ENCODE measurements at places on chromosomes 12 and 14.

DNA sequence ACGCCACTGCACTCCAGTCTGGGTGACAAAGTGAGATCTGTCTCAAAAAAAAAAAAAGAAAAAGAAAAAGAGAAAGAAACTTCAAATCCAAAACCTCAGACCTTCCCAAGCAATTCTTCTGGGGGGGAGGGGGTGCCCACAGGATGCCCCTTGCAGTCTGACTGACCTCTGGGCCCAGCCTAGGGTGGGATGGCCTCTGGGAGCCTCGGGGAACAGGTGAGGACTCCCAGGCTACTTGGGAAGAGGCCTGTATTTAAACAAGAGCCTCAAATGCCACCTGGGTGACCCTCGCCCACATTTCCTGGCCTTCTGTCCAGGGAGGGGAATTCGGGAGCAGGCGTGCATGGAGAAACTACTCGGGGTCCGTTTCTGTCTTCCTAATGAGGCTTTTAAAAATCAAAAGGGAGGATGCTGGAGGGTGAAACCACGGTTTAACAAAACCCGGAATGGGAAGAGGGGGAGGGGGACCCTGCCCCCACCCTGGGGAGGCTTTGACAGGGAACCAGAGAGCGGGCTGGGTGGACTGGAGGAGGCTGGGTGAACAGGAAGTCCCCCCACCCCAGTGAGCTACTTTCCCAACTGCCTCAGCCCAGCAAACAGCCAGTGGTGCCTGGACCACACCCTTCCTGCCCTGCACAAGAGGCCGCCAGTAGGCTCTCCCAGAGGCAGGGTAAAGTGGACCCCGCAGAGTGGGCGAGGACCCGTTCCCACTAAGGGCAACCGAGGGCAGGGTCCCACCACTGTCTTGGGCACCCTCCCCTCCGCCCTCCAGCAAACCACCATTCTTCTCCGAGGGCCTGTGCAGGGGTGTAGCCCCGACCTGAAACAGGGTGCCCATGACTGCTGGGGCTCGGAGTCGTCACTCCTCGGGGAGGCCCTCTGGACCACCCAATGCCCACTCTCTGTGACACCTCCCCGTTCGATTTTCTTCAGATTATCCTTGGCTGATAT, 1.5 kb upstream of the FBRSL1 start:
- DNase-seq: no peak

DNA sequence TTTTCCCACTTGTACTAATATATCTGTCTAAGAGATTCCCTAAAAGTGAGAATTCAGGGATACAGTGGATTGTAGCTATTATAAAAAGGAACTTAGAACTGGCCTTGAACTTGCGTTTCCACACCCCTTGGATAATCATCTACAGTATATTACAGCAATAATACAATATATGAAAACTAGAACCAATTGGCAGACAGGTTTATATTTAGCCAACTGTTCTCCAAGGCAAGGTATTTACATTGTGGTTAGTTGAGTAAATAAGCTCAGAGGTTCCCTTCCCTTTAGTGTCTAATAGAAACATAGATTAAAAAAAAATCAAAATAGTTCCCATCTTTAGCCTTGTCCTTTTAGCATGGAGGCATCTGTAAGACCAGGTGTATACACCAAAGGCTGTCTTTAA, 42.1 kb downstream of the LIMA1 start:
- DNase-seq: no peak

DNA sequence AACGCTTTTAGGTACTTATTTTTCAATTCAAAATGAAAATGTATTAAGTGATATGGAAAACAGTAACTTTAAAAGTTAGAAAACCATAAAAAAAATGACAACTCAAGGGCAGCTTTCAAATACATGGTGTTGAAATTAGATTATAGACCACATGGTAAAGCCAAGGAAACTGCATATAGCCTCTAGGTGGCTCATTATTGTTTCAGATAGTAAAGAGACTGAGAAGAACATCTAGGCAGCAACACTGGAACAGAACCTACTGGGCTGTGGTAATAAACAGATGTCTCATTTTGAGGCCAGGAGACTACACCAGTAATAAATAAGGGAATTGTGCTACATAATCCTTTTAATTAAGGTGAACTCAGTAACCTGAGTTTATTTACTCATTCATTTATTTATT, 13.0 kb downstream of the FBXO33 start:
- DNase-seq: no peak

DNA sequence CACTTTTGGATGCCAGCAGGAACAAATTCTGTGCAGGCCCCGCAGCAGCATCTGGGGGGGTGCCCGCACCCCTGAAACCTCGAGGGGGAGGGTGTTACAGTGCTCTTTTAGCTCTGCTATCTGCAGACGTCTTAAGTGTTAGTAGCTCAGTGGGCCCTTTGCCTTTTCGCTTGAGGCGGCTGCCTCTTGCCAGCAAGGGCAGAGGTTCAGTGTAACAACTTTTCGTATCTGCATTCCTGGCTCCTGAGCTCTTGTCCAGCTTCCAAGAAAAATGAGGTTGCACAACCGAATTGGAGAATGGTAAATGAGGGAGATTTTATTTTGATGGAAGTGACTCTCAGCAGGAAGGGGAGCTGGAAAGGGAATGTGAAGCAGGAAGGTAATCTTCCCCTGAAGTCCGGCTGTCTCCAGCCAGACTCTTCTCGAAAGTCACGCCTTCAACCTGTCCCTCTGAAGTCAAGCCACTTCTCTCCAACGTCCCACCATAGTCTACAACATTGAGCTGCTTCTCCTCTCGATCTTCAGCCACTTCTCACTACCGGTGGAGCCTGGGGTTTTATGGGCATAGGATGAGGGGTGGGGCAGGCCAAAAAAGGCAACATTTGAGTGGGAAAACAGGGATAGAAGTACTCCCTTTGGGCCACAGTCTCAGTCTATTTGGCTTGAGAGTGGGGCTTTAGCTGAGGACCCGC, 17.8 kb downstream of the TAS2R50 start:
- DNase-seq: no peak

GRCh38 chr14:53553221-53553620, 400.1 kb upstream of the DDHD1 start:
- no peak for DNase-seq

- DNase-seq: no peak
Measured at GRCh38 chr12:15932971-15933370, 21.8 kb downstream of the DERA start.

DNA sequence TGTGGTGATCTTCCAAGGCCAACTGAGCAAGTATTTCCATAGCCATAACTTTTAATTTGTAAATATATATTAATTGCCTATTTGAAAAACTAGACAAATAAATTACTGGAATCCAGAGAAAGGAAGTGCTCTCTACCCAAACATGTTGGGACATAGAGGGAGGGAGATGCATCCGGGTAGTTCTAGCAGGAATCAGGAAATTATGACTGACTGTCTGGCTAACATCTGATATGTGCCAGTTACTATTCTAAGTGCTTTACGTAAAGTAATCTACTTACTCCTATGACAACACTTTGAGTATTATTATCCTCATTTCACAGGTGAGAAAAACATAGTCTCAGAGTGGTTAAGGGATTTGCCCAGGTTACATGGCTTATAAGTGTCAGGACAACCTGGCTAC, 147.7 kb upstream of the VASH1 start:
- no peak for DNase-seq

DNA sequence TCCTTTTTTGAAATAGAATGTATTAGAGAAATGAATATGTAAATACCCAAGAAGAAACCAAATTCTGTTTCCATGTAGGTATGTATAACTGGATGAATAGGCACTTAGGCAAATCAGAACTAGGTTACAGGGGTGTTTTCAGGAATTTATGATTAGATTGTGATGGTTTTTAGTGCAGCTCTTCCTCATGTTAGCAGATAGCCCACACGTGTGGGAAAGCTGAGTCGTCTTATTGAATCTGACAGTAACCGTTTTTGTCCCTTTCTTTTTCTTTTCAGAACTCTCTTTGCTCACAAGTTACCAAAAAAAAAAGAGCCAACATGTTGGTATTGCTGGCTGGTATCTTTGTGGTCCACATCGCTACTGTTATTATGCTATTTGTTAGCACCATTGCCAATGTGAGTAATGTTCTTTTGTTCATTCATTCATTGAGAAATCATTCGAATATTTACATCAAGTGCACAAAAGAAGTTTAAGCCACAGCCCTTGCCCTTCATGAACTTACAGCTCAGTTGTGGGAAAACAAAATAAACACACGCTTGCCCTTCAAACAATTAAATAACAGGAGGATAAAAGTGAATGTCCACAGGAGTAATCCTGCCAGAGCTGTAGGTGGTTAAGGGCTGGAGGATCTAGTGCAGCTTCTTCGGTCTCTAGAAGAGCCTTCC, 14.8 kb downstream of the EMP1 start:
- DNase-seq: no peak

Data from GM23338 (cell line).